ENCODE measurements at places on chromosomes 13 and 19.

- no peak for DNase-seq
Observed at GRCh38 chr19:23507446-23507845, 112.2 kb upstream of the ZNF91 start.

- DNase-seq: no peak
Observed at GRCh38 chr13:50911081-50911631, 1.6 kb downstream of the RNASEH2B start.

DNA sequence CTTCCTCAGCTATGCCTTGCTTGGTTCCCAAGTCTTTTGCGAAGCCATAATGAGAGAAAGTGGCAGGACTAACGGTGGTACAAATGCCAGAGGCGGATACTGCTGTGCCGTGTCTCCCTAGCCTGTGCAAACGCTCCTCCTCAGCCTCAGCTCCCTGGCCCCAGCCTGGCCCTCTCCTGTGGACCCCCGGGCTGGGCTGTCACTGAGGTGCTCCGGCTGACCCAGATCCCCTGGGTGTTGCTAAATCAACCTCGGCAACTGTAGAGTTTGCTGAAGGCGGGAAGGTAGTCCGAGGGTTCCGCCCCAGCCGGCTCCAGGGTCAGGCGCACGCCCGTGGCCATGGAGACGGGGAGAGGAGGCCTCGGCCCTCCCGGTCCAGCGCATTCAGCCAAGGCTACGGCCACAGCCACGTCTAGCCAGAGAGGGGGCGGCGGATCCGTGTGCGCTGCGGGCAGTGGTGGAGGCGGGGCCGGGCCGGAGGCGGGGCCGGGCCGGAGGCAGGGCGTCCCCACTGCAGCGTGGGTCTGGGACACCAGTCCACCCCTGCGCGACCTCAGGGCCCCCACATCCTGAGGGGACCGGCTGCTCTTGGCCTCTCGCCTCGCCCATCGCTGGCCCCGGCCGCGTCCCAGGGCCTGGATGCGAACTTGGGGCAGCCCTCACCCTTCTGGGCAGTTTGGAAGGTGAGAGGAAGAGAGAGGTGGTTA is 16.4 kb upstream of the ZNF492 start:
- DNase-seq: no peak

DNA sequence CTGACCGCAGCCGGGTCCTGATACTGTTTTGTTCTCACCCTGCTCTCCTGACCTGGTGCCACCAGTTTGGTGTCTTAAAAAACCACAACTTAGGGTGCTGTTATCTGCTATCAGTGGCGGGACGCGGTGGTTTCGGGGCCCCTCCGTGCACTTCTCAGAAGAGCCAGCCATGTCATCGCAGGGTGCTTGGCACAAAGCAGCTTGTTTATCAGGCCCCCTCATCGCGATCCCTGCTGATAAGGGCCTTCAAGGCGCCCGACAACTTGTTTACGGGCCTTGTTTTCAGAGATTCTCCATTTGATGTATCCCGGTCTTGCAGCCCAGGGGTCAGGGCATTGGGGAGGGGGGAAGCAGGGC is 58.1 kb upstream of the KLF2 start:
- peak; percentile 50 for DNase-seq

DNA sequence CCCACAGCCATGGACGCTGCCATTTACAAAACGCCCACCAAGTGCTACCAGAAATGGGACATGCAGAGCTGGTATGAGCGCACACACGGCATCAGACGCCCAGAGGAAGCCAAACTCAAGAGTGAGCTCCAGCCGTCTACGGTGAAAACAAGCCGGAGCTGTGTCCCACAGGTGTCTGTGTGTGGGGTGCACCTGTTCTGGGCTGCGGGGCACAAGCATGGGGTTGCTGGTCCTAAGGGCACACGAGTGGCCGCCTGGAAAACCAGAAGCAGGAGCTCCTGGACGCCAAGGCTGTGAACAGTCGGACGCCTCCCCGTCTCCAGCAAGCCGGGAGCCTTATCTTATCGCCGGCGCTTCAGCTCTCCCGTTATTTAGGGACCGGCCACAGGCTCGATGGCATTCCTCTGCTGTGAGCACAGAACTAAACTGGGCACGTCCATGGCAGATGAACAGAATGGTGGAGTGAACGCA is 1.3 kb downstream of the ADPRHL1 start:
- DNase-seq: no peak

DNA sequence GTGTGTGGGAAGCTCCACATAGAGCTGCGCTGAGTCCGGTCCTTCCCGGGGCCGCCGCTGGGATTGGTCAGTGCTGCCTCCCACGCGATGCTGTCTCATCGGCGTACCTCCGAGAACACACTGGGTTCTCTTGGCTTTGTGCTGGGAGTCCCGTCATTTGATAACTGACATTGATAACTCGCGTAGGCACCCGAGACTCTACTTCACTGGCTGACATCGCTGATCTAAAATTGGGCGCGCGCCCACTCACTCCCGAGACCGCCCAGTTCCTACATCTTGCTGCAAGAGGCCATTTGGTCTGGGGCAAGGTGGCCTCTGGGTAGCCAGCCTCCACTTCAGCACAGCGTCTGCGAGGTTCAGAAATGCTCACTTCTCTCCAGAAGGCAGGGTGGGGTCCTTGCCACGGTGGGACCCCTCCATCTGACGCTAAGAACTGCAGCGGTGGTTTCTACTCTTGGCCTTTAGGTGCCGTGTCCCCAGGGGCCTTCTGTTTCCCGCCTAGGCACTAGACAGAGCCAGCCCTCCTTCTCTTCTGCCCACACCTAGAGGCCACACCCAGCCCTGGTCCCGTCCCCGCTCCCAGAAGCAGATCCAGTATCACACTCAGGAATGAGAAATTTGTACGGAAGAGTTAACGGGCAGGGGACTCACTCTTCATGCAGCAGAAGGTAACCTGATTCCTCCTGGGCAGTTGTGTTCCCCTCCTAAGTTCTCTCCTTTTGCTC is 40.7 kb upstream of the ATP11A start:
- DNase-seq: no peak

GRCh38 chr19:4152241-4152998 is 1.0 kb upstream of the CREB3L3 start:
- DNase-seq: no peak

DNA sequence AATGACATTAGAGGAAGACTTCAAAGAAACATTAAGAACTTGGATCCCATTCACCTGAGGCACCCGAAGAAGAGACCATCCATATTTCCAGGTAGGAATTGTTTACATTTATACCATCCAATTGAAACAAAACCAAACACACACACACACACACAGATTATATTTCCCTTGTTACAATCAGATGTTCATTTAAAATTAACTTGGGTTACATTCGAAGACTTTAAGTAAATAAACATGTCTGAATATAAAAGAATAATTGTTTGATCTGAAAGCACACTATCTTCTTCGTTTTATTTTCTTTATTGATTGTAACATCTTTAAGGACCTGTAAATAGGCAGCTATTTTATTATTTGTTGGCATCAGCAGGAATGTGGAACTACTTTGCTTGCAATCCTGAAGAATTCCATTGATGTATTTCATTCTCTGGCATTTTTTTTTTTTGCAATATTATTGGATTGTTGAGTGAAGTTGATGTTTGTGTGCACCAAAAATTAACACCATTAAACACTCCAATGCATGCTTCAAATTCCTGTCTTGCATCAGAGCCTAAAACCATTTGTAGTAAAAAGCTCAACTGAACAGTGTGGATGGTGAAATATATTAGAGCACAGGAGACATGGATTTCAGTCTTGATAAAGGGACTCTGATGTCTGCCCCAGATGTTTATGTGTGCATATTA is 85.3 kb upstream of the FRY start:
- DNase-seq: no peak

- no peak for DNase-seq
Observed at GRCh38 chr13:68690567-68690966, 1417.1 kb upstream of the ATXN8OS start.

DNA sequence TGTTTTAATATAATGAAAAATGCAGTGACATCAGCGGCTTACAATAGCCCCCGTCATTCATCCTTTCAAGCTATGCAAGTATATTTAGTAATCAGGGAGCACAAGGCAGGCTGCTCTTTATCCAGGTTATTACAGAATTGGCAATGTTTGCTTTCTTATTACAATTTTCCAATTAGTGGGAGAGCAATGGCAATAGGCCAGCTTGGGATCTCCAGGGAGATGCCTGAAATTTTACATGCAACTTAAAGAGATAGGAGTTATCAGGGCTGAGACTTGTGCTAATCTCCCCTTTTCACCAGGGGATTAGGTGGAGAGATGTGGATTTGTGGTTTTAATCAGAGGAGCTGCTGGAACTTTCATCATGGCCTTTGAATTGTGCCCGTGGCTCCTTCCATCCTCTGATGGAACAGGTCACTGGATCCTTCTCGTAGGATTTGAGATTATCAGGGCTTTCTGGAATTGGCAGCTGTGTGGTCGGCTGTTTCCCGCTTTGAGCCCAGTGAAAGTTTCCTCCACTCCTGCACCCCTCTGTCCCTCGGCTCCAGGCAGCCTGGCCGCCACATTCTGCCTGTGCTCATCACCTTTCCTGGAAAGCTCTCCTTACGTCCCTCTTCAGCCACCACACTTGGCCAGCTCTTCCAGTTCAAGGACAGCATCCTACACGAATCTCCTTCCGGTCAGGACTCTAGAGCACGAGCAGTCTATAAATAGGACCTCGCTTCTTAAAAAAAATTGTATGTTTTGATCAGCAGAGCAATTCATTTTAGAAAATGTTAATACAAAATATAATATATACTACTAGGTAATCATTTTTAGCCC is 47.0 kb downstream of the CBY2 start:
- no peak for DNase-seq

DNA sequence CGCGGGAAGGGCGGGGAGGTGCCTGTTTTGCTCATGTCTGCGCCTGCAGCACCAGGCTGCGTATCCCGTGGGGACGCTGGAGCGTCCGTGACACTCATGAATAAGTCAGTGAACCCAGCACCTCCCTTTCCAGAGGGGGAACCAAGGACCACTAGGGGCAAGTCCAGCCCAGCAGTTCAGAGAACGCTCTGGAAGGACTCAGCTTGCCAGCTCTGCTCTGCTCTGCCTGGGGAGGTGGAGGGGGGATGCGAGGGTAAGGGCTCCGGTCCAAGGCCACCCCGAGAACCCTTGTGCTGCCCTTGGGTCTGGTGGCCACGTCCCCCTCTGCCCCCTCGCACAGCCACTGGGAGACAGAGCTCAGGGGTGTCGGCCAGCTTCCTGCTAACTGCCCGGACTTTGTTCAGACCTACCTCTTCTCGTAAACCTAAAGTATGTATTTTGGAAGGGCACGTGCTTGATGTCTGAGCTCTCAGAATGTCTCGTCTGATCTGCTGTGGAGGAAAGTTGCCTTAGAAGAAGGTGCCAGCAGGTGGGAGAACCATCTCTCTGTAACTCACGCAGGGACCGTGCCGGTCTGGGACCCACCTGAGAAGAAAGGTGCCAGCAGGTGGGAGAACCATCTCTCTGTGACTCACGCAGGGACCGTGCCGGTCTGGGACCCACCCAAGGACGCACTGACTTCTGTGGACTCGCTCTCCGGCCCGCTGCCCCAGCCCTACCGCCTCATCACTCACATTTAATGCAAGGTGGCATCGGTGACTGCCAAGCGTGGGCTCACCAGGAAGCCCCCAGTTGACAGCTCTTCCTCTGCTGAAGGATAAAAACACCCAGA is 34.1 kb downstream of the TMEM255B start:
- no peak for DNase-seq

GRCh38 chr19:18507727-18508440 is 14.0 kb downstream of the ELL start:
- no peak for DNase-seq
